GM06990 (cell line): ENCODE measurements at places on chromosomes 3 and 15.
A peak's percentile ranks its signal among the peaks of the same experiment; 100 is the strongest.

DNA sequence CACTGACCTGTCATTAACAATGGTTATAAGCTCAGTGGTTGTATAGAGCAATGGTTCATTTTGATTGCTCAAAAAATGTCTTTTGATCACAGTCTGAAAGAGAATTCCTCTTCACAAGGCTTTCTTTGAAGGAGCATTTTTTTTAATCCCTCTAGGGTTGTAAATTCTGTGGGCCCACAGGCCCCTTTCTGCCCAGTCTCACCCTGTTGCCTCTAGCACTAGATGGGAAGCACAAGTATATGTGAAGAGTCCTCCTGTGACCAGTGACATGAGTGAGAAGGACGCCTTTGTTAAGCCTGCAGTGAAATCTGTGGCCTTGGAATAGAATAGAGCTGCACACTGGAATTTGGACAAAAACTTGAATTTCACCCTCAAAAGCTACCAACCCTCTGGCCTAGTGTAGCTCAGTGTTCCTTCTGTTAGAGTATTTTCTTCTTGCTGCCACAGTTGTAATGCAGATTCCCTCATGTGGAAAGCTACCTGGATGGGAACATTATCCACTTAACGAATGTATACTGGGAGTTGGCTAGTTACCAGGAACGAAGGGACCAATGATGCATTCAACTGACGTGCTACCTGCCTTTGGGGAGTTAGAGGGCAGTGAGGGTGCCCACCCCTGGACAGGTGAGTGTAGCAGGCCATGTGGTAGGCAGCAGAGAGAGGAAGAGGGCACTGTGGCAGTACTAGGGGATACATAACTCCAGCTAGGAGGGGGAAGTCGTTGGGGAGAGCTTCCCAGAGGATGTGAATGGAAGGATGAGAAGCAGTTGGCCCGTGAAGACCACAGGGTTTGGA lies 28.3 kb upstream of the RYR3 start:
- no peak for DNase-seq

DNA sequence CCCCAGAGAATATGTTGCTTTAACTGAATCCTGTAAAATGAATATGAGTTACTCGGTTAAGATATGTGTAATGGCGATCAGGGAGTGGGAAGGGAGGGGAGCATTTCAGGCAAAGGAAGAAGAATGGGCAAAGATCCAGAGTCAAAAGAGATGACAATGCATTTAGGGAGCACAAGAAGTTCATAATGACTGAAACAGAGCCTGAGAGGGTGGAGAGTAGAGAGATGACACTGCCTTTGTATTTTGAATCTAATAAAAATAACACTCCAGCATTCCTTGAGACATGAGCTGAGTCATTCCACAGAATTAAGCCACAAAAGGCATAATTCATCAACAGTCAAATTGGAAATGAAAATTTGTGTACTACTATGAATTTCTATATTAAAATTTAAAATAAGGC lies 105.3 kb upstream of the PEX5L start:
- no peak for DNase-seq

- DNase-seq = no peak
Observed at GRCh38 chr3:117463276-117464115, 753.9 kb downstream of the TUSC7 start.

DNA sequence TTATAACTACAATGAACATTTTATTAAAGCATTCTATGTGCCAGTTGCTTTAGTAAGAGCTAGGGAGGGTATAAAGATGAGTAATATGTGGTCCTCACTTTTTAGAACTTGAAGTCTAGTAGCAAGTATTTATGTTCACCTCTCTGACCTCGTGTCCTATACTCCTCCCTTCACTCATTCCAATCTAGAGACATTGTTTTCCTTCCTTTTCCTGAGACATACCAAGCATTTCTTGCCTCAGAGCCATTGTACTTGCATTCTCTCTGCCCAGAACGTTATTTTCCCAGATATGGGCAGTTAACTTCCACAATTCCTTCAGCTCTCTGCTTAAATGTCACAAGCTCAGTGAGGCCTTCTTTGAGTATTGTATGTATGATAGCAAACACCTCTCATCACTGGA lies 408.6 kb downstream of the PDCD6IP start:
- no peak for DNase-seq

- no peak for DNase-seq
Observed at GRCh38 chr15:96181873-96182301, 148.6 kb upstream of the NR2F2 start.

GRCh38 chr3:63860776-63861175 lies 2.8 kb downstream of the THOC7 start:
- DNase-seq = no peak

GRCh38 chr3:64266065-64266931 lies 41.0 kb upstream of the PRICKLE2 start:
- DNase-seq = no peak

DNA sequence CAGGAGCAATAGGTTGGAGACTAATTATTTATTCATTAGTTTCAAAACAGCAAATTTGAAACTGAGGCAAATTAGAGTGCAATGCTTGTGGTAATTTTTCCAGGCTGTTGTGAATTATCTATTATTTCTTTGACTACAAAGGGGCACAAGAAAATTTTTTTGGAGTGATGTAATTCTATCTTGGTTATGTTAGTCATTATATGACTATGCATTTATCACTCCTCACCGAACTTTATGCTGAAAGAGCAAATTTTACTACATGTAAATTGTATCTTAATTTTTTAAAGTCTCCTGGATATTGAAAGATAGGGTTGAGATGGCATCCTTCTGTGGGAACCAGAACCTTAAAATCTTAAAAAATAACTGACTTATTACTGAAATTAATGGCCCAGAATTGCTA lies 320.0 kb upstream of the ROBO1 start:
- no peak for DNase-seq

- DNase-seq = no peak
Observed at GRCh38 chr15:56411122-56411749, 46.0 kb downstream of the TEX9 start.

- no peak for DNase-seq
Observed at GRCh38 chr3:192930577-192930976, 12.9 kb upstream of the MB21D2 start.

DNA sequence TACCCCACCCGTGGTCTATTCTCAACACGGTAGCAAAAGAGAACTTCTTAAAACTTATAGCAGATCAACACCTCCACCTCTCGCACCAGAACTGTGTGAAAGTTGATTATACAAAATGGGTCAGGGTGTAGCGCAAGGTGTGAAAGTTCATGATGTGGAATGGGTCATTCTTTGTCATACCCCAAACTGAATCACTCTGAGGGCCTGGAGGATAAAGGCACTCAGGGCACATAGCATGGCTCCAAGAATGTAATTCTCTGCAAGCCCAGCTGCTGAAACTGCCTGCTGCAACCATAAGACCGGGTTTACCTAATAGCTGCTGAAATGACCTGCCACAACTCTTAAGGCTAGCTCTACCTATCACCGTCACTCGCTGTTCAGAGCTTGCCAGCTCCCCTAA lies 70.0 kb downstream of the FOXP1 start:
- no peak for DNase-seq

DNA sequence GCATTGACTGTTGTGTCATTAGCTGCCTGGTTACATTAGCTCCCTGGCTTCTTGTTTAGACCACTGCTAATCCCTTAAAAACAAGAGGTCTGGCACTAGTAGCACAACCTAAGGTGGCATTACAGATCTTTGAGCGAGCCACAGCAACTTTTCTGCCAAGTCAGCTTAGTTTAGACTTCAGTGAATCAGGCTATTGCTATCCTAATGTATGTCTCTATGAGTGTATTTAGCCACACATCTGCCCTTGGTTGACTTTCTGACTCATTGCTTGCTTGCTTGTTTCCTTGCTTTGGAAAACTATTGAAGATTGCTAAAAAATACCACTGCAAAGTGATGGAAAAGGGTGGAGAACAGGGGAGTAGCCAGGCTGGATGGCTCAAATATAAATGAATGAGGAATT lies 50.2 kb downstream of the CHP1 start:
- no peak for DNase-seq

DNA sequence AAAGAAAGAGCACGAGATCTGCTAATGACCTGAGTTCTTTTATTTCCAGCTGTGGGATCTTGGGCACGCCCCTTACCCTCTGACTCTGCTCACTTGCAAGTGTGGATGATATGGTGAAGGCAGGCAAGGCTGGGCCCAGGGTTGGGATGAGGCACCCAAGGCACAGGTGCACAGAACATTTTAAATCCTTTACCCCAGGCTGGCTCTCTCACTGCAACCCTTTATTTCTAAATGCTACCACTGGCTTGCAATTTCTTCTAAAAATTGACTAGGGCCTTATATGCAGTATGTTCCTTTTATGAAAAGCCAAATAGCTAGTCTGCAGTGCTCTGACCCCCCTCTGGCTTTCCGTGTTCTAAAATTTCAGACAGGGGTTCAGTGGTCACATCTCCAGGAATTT lies 237.7 kb downstream of the VPS13C start:
- no peak for DNase-seq

DNA sequence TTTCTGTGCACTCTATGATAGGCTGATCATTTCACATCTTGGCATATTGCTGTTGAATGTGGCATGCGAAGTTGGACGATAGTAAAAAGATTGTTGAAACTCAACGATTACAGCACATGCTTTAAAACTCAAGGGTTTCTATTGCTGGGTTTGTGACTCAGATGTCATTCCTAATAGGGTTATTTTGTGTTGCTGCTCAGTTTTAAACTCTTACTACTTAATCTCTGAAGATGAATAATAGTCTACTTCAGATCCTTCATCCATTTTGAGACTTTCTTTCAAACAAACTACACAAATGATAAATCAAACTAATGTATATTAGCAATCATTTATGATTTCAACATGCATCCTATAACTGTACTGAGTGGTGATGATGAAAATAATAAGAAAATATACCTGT lies 71.3 kb upstream of the MBNL1 start:
- DNase-seq = peak; percentile 41

DNA sequence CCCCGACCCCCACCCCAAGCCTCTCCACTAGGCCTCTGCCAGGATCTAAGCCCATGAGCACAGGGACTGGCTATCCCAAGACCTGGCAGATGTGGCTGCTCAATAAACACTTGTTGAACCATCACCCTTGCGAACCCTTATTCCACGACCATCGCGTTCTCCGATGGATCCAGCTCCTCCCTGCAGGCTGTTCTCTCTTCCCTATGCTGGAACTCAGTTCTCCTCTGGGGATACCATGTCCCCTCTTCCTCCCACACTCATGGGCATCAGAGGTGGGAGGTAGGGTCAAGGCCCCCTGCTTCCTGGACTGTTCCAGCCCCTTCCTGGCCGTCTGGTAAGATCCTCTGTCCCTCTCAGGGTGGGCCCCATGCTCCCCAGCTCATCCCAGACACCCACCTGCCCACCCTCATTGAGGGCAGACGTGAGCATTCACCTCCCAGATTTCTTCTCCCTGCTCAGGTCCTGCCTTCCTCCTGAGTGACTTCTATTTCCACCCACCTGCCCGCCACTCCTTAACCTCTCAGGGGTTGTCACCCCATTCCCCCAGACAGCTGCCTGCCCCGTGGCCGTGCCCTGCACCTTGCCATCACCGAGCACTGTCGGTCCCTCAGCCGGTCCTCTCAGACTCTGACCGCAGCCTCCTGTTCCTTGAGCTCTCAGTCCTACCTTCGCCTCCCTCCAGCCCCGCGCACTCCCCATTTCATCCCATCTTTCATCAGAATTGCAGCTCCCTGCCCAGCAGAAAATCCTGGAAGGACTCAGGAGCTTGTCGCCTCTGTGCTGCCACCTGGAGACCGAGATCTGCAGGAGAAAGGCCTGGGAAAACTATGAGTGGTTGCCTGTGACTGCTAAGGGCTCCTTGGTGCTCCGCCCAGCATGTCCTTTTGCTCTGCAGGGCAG lies 42.0 kb downstream of the PML start:
- DNase-seq = no peak

GRCh38 chr3:123283657-123284398 lies 82.1 kb downstream of the SEC22A start:
- DNase-seq = no peak

- no peak for DNase-seq
Observed at GRCh38 chr15:26967719-26968269, 3.2 kb upstream of the GABRG3 start.

GRCh38 chr3:30760040-30760695 lies 134.3 kb downstream of the GADL1 start:
- no peak for DNase-seq

GRCh38 chr3:112770032-112770626 lies 76.5 kb downstream of the CD200R1L start:
- no peak for DNase-seq

DNA sequence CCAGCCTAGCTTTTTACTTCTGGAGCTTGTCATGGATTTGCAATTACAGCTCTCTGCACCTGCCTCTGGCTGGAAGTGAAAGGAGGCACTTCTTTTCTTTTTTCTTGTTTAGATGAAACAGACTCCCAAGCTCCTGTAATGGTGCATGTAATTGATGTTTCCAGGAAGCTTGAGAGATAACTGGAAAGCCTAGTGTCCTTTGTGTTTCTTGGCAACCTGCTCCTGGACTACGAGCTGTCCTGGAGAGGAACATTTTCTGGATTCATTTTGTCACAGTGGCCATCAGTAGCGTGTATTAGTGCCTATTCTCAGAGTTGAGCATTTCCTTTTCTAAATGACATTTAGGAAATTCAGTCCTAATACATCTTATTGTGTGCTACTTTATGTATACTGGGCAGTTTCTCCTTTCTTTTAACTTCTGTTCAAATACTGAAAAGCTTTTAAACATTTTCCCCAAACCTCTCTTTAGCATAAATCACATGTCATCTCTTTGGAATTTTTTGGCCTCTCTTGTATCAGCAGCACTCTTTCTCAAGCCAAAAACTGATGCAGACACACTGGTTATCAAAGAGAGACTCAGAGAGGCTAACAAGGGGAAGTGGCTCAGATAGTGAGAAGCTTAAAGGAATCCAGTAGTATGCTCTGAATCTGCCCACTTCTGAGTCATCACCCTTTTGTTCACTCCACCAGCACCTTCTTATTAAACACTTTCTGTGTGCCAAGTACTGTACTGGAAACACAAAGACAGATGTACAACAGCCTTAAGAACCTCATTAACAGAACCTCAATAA lies 62.6 kb upstream of the SLC2A2 start:
- no peak for DNase-seq

GRCh38 chr15:48596415-48596814 lies 49.1 kb downstream of the FBN1 start:
- DNase-seq = peak; percentile 6

GRCh38 chr15:62618432-62618831 lies 424.1 kb upstream of the TPM1 start:
- DNase-seq = no peak

DNA sequence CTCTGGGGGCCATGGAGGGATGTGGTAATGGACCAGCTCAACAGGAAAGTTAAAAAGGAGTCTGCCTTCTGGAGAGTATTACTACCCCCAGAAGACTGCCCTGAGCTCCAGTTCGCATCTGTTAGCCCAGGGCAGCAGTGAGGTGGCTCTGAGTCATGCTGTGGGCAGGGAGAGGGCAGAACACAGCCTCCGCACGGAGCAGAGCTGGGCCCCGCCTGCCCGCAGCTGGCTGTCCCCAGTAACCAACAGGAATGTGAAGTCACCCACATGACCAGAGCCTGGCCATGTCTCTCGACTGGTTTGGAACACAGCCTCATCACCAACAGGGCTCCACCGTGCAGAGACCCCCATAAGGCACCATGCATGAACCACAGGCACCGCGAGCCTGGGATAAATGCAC lies 62.1 kb downstream of the CYFIP1 start:
- no peak for DNase-seq
